ENCODE measurements at places on chromosomes 16 and 17.

- DNase-seq = no peak
Observed at GRCh38 chr17:75854101-75854748, 910 bp downstream of the WBP2 start.

GRCh38 chr16:76278086-76278485 lies 885 bp downstream of the CNTNAP4 start:
- DNase-seq = no peak

GRCh38 chr16:84930298-84931106 lies 80.8 kb downstream of the ZDHHC7 start:
- no peak for DNase-seq

DNA sequence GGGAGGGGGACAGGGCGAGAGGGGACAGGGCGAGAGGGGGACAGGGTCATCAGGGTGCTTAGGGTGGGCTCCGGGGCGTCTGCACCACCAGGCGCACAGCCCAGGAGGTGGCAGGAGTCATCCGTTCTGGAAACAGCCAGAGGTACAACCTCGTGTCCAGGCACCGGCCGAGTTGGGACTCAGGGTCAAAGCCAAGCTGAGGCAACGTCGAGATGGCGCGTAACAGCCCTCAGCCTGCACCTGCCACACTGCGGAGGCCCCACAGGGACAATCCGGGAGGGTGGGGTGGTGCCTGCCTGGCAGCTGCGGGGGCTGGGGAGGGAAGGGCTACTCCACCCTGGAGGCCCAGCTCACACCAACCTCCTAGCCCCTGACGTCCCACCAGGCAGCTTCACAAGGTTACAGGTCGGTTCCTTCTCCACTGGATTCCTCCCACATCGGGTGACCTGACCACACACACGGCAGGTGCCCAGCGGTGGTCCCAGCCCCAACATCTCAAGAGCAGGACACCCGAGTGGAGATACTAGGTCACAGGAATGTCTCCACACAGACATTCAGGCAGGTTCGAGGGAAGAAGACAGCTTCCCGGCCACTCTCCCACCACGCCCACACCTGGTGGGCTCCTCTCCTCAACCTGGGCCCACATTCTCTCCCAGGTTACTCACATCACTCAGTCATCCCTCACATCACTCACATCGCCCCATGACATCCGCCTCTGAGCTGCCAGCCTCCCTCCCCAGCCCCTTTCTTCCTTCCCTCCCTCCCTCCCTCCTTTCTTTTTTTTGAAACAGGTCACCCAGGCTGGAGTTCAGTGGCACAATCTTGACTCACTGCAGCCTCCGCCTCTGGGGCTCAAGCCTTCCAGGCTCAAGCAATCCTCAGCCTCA lies 47.3 kb downstream of the RPH3AL start:
- DNase-seq = no peak

GRCh38 chr16:27706156-27706865 lies 156.4 kb downstream of the KATNIP start:
- no peak for DNase-seq

GRCh38 chr16:68117884-68118283 lies 32.7 kb downstream of the NFATC3 start:
- no peak for DNase-seq

- no peak for DNase-seq
Observed at GRCh38 chr17:15886804-15887203, 58.1 kb upstream of the ADORA2B start.

DNA sequence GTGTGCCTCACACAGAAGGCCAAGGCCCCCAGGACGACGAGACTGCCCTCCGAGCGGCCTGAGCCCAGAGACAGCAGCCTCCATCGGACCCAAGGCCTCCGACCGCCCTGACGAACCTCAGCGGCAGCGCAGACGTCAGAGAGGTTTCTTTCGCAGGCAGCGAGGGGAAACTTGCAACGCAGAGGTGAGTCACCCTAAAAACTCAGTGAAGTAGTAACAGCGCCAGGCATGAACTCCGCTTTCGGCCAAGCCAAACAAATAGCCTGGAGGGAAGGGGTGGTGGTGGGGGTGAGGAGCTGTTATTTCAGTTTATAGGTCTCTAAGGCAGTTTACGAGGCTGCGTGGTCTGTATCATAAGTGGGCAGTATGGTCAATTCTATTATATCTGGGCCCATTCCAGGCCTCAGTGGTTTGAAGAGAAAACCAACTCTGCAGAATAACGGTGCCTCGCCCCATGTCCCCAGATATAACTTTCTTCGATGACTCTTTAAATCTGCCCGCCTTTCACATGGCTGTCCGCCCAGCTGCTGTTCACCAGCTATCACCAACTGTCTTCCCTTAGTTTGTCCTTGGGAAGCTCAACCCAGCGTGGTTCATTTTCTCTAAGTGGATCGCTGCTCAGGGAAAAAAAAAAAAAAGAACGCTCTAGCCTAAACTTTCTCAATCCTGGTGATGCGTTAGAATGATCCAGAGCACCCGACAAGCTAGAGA lies 43.5 kb upstream of the FOXF1 start:
- DNase-seq = no peak

- DNase-seq = no peak
Observed at GRCh38 chr16:88489163-88489741, 36.2 kb downstream of the ZFPM1 start.

DNA sequence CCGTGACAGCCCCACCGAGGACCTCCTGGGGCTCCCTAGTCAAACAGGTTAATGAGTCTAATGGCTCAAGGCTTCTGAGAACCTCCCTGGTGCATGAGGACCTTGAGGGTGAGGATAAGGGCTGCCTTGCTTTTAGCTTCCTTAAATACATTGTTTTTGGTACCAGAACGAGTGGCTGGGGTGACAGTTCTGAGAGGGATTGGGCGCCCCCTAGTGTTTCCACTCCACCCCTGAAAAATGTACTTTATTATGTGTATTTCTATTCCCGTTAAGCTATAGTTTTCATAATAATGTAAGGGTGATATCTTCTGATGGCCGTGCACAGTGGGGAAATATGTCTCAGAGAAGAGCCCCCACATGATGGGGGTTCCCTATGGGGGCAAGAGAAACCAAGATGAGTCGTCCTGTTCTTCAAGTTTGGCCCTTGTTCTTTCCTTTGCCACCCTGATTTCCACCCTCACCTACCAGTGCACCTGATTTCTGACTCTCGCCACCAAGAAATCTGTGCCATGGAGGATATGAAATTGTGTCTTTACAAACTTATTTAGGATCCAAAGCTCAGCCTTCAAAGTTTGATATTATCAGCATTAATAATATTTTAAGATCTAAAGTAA lies 14.5 kb upstream of the VWA3A start:
- DNase-seq = peak; percentile 60
